ENCODE measurements at places on chromosomes 12 and 14. TPM values are rescaled to one million over a fixed set of nuclear protein-coding genes. Genes with fewer than 3 reads are reported as not detected.

DNA sequence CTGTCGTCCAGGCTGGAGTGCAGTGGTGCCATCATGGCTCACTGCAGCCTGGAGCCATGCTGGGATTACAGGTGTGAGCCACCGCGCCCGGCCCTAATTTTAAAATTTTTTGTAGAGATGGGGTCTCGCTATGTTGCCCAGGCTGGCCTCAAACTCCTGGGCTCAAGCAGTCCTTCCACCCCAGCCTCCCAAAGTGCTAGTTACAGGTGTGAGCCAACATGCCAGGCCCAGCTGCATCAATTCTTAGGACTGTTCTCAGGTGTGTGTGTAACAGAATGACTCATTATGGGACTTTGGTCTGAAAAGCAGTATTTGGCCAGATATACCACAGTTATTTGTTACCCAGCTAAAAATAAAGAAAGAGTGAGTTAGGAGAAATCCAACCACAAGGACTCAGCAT is 17.4 kb downstream of the LETMD1 start:
- no peak for DNase-seq

- DNase-seq: no peak
These were observed 89.1 kb upstream of the CNOT2 start for GRCh38 chr12:70154087-70154638.

DNA sequence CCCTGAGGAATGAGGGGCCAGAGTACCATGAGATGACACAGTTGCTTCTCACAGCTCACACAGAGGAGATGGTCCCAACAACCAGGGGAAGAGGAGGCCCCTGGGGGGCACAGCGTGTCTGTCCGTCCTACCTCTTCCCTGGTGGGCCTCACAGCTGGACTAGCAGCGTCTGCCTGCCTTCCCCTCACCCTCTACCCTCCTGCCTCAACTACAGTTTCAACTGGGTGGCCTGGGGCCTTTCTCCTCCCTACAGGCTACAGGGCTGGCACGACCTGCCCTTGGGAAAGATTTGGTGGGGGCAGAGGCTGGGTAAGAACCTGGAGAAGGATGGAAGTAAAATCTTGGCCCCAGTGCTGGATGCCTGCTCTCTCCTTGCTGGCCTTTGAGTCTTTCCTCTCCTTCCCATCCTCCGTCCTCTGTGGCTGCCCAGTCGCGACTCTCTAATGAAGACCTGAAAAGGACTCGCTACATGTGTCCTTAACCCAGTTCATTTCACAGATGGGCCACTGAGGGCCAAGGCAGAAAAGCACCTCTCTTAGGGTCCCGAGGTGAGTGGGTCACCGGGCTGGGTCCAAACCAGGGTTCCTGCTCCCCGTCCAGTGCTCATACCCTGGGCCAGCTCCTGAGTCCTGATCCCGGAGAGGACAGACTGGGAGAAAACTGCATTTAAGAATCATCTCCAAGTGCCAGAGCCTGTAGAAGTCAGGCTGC is 232.5 kb downstream of the BCL11B start:
- DNase-seq: no peak

DNA sequence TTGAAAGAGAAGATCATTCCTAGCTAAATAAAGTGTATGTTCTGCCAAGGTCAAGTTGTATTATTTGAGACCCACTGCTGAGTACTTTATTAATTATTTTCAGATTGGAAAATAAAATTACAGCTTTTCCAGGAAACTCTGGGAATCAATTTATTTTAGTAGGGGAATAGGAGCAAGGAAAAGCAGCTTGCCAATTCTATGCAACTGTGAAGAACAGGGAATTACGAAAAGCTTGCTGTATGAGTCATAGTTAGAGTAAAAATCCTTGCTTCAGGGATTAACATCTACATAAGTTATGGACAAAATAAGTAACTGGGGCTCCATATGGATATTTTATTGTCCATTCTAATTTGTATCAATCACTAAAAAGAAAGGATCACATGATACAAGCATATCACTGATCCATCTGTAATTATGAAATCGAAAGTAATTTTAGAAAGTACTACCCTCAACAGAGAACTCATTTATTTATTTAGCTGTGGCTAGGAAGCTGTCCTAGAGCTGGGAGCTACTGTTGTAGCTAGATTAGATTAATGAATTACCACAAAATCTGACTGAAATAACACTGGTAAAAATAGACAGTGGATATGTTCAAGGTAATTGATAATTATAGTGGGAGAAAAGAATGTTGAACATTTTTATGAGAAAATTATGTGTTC is 303.5 kb upstream of the NPAS3 start:
- DNase-seq: no peak

DNA sequence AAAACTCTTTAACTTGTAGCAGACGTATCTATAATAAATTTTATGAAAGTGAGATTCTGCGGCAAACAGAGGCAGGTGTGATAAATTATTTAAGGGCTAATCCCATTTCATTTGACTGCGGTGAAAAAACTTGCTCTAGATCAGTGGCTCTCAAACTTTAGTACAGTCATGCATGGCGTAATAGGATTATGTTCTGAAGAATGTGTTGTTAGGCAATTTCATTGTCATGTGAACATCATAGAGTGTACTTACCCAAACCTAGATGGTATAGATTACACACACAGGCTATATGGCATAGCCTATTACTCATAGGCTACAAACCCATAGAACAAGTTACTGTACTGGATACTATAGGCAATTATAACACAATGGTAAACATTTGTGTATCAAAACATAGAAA is 83.7 kb downstream of the HEATR5A start:
- DNase-seq: no peak

DNA sequence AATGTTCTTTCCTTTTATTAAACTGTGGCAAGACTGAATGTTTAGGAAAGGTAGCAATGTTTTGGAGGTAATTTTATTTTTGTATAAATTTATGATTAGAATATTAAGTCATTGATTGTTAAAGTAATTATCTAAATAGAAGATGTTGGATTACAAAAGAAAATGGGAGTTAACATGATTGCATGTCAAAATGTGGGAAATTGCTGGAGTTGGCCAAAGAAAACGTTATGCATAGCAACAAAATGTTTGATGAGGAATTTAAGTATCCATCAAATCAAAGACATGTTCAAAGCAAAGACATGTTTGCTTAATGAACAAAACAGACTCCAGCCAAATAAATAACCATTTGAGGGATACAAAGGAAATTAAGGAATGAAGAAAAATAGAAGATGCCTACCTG is 3.2 kb upstream of the MLH3 start:
- DNase-seq: no peak

- DNase-seq: no peak
These were observed 133.8 kb downstream of the CFAP54 start for GRCh38 chr12:96623155-96623554.

DGKA gene
- 39.6 TPM for polyA plus RNA-seq

YLPM1 gene
- 100 TPM for polyA plus RNA-seq

KRT5 gene
- polyA plus RNA-seq: 0.48 TPM

IFNG gene
- not detected for polyA plus RNA-seq

GDF3 gene
- not detected for polyA plus RNA-seq

AQP5 gene
- polyA plus RNA-seq: 10.9 TPM
